ENCODE measurements at places on chromosomes 2 and 18. TPM values are rescaled to one million over a fixed set of nuclear protein-coding genes. Genes with fewer than 3 reads are reported as not detected.

Gene POTEF
- total RNA-seq = 25.0 TPM

Gene TXNDC2
- total RNA-seq = not detected

Gene CCNYL1
- 20.8 TPM for total RNA-seq

Gene FBXO11
- total RNA-seq = 83.9 TPM

DNA sequence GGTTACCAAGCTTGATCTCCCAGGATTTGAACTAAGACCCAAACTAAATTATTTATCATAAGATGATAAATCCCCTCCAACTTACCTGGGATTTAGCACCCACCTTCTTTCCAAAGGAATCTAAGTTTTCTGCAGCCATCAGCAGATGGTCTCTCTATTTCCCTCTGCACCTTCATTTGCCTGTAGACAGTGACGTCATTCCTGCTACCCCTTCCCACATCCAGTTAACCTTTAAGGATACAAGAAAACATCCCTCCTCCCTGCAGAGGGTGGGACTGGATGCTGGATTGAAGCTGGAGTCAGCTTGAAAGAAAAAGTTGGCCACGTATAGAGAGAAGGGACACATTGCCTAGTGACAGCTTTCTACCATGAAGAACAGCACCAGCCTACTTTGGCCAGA lies 3.7 kb upstream of the DNER start:
- H3K4me1 ChIP-seq = no peaks in the 10 kb centered on the region
- no peak for DNase-seq
- H3K27me3 ChIP-seq = peaks cover 55% of the 10 kb centered on the region
- no peaks in the 10 kb centered on the region for H3K36me3 ChIP-seq
- no peak overlapping the region for H3K27ac ChIP-seq
- H3K4me3 ChIP-seq = no peak overlapping the region

Gene ESPNL
- 0.12 TPM for total RNA-seq

DNA sequence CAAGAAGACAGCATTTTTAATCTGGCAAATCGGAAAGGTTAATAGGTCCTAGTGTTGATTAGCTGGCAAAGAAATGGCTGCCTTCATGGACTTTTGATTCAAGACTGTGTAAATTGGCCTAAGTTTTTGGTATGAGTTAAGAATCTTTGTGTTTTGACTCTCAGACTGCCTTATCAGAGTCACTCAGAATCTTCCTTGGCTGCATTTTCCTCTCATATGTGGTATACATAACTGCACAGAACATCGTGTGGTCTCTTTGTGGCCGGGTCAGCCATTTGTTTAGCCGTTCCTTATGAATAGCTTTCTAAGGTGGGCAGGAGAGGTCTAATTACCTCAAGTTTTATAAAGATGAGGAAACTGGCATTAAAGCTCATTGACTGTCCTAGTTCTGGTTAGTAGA lies 30.1 kb downstream of the CAB39 start:
- H3K27me3 ChIP-seq = no peaks in the 10 kb centered on the region
- H3K27ac ChIP-seq = no peak overlapping the region
- H3K36me3 ChIP-seq = peaks cover 17% of the 10 kb centered on the region
- peaks cover 10% of the 10 kb centered on the region for H3K4me1 ChIP-seq
- DNase-seq = no peak

- no peak for DNase-seq
- peaks cover 22% of the 10 kb centered on the region for H3K4me1 ChIP-seq
- H3K4me3 ChIP-seq = no peak overlapping the region
Observed at GRCh38 chr18:58148954-58149471, 105.0 kb downstream of the NEDD4L start.

Data from type B pancreatic cell (in vitro differentiated cells).